ENCODE measurements at places on chromosomes 16 and 17.

DNA sequence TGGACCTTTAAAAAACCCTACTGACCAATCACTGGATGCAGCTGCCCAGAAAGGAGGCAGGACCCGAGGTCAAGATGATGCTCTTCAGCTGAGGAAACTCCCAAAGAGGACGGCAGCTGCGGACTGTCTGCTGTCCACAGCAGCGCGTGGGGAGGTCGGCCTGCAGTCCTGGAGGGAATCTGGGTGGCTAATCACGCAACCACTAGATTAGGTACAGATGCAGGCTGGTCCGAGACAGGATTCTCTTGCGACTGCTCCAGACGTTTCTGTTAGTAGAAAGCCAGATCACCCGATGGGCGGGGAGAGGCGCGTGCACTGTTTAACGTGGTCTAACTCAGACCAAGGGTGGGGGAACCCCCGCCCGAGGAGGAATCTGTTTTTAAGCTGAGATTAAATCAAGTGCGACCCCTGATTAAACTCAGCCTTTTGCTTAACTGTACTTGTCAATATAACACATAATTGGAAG, 8.8 kb downstream of the CTRB2 start:
- DNase-seq: peak; percentile 76

DNA sequence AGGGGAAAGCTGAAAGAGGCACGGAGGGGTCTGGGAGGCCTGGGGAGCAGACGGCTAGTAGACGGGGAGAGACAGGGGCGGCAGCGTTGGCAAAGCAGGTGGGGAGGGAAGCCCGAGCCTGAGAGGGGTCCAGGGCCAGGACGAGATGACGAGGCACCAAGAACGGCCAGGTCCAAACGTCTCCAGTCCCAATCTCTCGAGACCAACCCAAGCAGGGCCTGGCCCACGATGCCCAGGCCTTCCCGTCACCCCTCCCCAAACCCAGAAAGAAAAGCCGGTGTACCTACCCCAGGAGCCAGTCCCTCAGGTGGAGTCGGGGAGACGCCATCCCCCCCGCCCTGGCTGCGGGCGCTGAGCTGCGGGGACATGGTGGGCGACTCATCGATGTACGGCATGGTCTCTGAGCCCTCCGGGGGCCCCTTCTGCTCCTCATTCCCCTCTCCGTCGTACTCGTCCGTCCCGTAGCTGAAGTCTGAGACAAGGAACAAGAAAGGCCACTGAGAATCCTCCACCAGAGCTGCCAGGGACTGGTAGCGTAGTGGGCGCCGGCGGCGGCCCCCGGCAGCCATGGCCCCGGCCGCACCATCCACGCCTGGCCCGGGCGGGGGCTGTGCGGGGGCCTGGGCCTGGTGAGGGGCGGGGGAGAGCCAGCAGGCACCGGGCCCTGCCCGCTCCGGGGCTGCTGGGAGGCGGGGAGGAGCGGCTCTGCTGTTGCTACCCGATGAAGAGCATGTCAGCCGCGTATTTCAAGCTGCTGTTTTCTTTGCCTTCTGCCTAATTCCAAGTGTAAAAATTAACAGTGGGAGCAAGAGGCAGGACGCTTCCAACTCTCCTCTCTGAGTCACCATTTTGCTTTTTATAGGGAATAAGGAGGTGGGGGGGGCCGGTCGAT, 54.6 kb downstream of the ABR start:
- DNase-seq: no peak

DNA sequence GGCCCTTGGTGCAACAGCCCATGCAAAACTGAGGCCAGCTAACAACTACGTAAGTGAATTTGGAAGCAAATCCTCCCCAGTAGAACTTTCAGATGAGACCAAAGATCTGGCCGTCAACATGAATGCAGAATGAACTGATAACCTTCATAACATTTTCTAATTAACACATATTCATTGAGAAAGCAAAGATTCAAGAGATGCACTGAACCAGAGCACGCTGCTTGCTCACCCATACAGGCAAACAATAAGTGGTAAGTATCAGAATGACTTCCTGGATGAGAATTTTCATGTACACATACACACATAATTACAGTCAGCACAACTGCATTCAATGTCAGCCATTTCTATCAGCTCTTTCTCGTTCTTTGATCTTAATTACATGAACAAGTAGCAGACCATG, 30.6 kb downstream of the XYLT1 start:
- DNase-seq: no peak

- DNase-seq: no peak
Measured at GRCh38 chr17:59756236-59756818, 48.9 kb downstream of the VMP1 start.

- DNase-seq: peak; percentile 57
Measured at GRCh38 chr17:82767041-82767754, 15.3 kb downstream of the TBCD start.

DNA sequence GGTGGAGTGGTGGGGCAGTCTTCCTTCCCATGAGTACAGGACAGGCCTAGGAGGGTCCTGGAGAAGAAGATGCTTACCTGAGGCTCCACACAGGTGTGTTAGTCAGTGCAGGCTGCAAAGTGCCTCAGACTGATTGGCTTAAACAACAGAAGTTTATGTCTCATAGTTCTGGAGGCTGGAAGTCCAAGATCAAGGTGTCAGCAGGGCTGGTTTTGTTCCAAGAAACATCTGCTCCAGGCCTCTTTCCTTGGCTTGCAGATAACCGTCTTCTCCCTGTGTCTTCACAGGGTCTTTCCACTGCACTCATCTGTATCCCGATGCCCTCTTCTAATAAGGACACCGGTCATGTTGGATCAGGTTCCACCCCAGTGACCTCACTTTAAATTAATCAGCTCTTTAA, 153.0 kb downstream of the NTN1 start:
- no peak for DNase-seq

GRCh38 chr17:38508570-38508950, 80.3 kb downstream of the ARHGAP23 start:
- no peak for DNase-seq

- no peak for DNase-seq
Measured at GRCh38 chr17:17361867-17362539, 58.8 kb downstream of the NT5M start.

- DNase-seq: no peak
Measured at GRCh38 chr16:81785138-81785924, 6.2 kb downstream of the PLCG2 start.

DNA sequence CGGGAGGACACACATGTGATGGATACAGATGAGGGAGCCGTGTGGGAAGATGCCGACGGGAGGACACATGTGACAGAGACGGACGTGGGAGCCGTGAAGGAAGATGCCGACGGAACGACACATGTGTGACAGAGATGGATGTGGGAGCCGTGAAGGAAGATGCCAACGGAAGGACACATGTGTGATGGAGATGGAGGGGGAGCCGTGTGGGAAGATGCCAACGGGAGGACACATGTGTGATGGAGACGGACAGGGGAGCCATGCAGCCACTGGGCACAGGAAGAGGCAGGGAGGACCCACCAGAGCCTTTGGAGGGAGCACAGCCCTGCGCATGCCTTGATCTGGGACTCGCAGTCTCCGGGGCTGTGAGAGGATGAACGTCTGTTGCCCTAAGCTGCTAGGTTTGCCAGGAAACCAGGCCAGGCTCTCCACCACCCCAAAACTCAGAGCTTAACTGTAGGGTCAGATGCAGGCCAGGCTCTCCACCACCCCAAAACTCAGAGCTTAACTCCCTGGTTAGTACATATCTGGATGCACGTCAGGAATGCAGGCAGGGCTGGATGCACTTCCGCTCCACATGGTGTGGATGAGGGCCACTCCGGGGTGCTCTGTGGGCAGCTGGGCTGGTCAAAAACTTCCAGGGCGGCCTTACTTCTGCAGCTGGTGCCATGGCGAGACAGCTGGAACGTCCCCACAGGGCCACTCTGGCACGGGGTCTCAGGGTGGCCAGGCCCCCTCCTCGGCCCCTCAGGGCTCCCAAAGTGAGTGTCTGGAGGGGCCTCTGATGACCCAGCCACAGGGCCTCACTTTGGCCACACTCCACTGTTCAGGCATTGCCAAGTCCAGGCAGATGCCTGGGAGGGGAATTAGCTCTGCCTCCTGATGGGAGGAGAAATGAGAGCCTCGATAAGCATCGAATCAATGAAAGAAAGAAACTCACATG, 47.7 kb upstream of the ZNF469 start:
- no peak for DNase-seq

GRCh38 chr17:73267648-73268537, 6.2 kb upstream of the CPSF4L start:
- DNase-seq: no peak

DNA sequence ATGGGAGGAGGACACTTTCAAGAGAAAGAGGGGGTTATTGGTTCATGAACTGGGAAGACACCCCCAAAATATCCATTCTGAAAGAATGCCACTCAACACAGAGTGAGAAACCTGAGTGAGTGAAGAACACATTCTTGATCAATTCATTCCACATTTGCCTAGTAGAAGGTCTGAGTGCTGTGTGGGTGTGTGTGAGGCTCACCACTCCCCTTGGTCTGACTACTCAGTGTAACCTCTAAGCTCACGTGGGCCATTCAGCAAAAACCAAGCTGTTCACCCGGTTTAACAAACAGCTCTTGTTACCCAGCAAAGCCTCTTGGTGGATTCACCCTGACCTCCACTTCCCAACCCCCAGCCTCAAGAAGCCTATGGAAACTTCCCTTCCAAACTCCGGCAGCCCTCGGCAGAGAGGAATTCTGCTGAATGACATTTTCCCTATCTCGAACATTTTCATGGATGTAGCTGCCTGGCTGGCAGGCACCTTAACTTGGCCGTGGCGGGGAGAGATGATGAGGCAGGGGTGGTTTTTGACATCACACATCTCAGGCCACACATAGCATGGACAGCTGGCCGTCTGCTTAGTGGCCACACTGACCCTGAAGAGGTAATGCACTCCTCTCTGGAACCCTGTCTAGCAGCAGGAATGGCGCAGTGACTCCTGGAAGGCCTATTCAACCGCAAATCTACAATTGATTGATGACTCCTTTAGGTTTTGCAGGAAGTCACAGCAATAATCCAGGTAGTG, 11.6 kb downstream of the ST6GALNAC1 start:
- peak; percentile 43 for DNase-seq

- no peak for DNase-seq
Measured at GRCh38 chr17:81193051-81193410, 27.0 kb upstream of the AATK start.

GRCh38 chr17:48357779-48358602, 72.0 kb downstream of the SKAP1 start:
- no peak for DNase-seq

DNA sequence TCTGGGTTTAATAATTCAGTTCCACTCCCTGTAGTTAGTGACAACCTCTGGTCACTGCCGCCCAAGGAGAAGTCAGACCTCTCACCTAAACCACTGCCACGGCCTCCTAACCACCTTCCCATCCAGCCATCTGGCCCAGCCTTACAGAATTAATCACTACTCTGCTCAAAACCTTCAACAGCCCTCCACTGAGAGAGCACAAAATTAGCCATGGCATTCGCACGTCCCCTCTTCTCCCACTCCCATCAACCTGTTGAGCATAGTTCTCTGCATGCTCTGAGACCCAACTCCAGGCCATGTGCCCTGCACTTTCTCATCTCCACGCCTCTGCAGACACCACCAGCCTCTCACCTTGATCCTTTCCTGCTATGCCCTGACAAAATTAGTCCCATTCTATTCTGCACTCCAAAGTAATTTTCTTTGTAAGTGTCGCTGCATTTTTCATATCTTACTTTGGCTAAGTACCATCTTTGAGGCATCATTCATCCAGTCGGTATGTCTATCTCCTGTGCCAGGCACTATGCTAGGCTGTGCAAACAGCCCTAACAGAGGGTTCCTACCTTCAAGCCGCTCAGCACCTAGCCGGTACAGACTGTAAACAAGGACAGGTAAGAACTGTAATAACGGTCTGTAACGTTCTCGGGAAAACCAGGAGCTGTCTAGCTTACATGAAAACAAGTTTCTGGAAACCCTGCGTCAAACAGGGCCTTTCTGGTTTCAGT, 963 bp downstream of the COPRS start:
- peak; percentile 18 for DNase-seq

GRCh38 chr17:2062571-2063183, 7.8 kb downstream of the HIC1 start:
- DNase-seq: no peak

DNA sequence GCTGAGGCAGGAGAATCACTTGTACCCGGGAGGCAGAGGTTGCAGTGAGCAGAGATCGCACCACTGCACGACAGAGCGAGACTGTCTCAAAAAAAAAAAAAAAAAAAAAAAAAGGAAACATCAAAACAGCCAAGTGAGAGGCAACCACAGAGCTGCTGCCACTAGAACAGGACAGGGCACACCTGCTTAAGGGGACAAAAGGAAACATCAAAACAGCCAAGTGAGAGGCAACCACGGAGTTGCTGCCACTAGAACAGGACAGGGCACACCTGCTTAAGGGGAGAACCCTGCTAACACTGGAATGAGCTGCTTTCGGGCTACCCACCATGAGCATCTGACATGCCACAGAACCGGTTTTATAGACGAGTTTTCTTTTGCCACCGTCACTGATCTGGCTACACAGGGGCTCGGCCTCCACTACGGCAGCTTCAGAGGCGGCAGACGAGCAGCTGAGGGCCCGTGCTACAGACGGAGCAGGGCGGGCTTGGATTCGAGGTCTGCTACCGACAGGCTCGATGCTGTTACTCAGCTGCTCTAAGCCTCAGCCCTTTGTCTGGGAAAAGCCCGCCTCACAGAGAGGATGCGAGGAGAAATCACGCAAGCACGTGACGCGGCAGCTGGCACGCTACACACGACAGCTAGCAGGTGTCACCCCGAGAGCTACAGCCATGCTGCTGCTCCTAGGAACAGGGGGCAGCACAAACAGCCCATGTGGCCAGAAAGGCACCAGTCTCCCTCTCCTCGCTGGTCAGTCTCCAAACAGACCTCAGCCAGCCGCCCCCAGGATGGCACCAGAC, 2.0 kb downstream of the P4HB start:
- DNase-seq: no peak

DNA sequence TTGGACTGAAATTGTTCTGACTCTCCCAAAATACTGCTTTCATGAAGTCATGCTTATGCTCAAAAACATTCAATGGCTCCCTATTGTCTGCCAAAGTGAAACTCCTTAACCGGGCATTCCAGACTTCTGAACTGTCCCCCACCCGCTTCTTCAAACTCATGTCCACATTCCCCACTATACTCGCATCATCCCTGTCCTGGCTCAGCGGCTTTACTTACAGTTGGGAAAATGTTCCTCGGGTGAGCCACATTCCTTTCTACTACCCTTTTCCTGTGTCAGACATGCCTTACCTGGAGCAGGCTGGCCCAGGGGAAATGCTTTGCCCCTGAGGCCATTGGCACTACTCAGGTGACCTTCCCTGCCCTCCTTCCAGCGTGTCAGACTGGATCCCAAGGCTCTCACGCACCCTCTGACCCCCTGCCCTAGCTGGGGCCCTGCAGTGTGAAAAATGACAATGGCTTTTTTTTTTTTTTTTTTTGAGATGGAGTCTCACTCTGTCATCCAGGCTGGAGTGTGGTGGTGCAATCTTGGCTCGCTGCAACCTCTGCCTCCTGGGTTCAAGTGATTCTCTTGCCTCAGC, 5.3 kb downstream of the CYGB start:
- DNase-seq: no peak

GRCh38 chr16:6428861-6429260, 903.8 kb upstream of the RBFOX1 start:
- no peak for DNase-seq

- no peak for DNase-seq
Measured at GRCh38 chr17:80181431-80181830, 11.6 kb downstream of the CARD14 start.
